Activated CD4-positive, alpha-beta T cell treated with anti-CD3 and anti-CD28 coated beads, Interleukin-2, amount 10 ng/mL, durations not matched to agents 7 days and 5 days (primary cell): ENCODE measurements at places on chromosomes 7 and 10.

DNA sequence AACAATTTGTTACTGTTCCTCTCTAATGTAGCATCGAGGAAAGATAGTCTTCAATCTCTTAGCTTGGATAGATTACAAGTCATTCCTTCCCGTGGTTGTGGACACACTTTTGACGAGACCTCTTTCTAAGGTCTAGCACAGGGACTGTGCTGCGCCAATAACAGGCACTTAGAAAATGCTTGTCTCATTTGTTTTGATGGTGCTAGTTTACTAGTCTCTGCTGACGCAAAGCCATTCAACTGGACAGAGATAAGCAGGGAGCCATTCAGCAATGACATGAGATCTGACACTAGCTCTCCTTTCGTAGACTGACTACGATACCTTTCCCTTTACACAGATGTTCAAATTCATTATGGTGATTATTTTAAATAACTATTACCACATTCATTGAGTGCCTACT is 6.4 kb upstream of the JAZF1 start:
- no peak for DNase-seq

GRCh38 chr10:66941491-66941890 is 15.7 kb downstream of the LRRTM3 start:
- DNase-seq: no peak

- no peak for DNase-seq
Observed at GRCh38 chr10:95350830-95351228, 60.0 kb upstream of the PDLIM1 start.

GRCh38 chr7:19024261-19024660 is 93.2 kb downstream of the TWIST1 start:
- DNase-seq: no peak

GRCh38 chr7:104861729-104862390 is 152.1 kb upstream of the KMT2E start:
- no peak for DNase-seq

- no peak for DNase-seq
Observed at GRCh38 chr7:149565096-149565382, 67.4 kb upstream of the ZNF746 start.

DNA sequence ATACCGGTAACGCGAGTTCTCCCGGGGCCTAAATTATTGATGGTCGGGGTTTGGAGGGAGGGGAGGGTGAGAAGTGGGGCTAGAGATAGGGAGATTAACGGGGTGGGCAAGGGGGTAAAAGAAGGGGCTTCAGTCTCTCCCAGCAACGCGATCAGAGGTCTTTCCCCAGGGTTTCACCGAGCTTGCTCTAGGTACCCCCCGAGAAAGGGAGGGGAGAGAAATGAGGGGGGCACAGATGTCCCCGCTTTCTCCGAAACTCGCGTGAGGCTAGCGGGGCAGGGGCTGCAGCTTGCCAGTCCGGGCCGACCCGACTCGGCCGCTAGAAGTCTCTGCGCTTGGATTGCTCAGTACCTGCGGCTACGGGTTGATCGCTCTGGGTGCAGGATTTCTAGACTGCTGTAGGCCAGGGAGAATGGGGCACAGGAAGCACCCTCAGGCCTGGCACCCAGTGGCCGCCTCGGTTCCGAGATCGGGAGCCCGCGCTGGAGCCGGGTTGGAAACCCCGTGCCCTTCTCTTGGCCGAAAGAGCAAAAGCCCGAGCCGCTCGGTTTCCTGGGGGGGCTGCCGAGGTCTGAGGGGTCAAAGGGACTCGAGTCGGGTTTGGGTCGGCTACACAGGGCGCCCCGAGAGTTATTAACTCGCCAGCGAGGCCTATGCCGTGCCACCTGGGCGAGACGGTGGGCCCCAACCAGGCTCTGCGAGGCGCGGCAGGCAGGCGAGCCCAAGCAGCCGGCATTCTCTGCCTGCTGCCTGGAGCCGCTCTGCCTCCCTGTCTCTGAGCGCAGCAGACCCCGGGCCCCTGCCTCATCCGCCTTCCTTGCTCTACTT is 3.1 kb downstream of the PAX2 start:
- DNase-seq: no peak
